ENCODE measurements at places on chromosomes 2 and 18. TPM values are rescaled to one million over a fixed set of nuclear protein-coding genes. Genes with fewer than 3 reads are reported as not detected.

Gene LYPD6B
- 0.10 TPM for total RNA-seq

Gene GALR1
- total RNA-seq = not detected

Gene CD28
- not detected for total RNA-seq

Gene MAP3K19
- total RNA-seq = not detected

Gene POTEE
- not detected for total RNA-seq

Gene OLA1
- 79.2 TPM for total RNA-seq

Gene CLIP4
- 42.6 TPM for total RNA-seq

Gene UGT1A10
- total RNA-seq = 0.10 TPM

Gene LRATD1
- 0.07 TPM for total RNA-seq
